Hepatocyte (in vitro differentiated cells): ENCODE measurements at places on chromosomes 3 and 15. TPM values are rescaled to one million over a fixed set of nuclear protein-coding genes. Genes with fewer than 3 reads are reported as not detected.

DNA sequence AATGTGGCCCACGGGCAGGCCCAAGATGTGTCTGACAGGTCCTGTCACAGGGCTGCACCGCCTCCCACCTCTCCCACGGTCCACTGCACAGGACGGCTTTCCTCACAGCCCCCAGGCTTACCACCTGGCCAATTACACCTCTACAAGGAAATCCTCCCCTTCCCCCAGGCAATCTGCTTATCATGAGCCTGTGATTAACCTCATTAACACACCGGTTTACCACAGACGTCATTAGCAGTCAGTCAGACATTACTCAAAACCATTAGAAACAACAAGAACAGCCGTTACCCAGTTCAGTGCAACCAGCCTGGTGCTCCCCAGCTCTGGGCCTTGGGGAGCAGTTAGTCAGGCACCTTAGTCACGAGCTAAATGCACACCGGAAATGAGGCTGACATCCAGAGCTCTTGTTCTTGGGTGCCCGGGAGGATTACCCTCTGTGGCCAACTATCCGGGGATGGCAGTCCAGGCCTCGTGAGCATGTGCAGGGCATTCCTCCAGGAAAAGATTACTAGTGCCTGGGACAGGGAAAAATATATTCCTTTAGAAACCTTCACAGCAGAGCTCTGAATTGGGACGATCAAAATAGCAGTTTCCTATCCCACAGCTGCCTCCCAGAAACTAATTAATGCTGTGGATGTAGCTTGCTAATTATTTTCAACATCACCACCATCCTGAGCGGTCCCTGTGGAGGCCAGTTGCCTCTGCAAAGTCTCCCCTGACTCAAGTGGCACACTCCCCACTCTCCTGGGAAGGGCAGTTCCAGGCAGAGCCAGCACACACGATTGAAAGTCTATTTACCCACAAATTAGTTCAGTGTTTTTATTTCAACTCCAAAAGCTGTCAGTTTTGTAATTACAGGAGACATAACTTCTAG, 117.4 kb upstream of the ZBED2 start:
- no peaks in the 10 kb centered on the region for H3K27me3 ChIP-seq
- no peak overlapping the region for H3K4me3 ChIP-seq
- no peaks in the 10 kb centered on the region for H3K36me3 ChIP-seq
- no peak overlapping the region for H3K27ac ChIP-seq

GRCh38 chr3:71208211-71209095, 375.1 kb downstream of the FOXP1 start:
- H3K4me3 ChIP-seq: no peak overlapping the region
- peak overlapping the region; percentile 87 for H3K27ac ChIP-seq
- H3K4me1 ChIP-seq: peaks cover 51% of the 10 kb centered on the region
- no peaks in the 10 kb centered on the region for H3K27me3 ChIP-seq
- H3K36me3 ChIP-seq: no peaks in the 10 kb centered on the region

DNA sequence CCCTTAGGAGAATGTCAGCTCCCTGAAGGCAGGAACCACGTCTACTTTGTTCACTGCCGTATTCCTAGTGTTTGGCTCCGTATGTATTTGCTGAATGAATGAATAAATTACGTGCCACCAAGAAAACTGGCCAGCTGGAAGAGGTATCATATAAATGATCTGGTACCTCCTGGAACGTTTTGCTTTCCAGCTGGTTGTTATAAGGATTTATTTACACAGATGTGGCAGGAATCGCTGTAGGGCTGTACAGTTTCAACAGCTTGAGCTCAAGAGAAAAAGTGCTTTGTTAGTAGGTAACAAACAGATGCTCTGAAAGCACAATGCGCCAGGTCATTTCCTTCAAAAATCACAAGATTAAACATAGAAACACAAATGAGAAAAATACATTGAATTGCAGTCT, 108.8 kb upstream of the ATP2B2 start:
- H3K4me3 ChIP-seq: no peak overlapping the region
- H3K27ac ChIP-seq: no peak overlapping the region
- H3K4me1 ChIP-seq: no peaks in the 10 kb centered on the region
- H3K36me3 ChIP-seq: no peaks in the 10 kb centered on the region
- peaks cover 16% of the 10 kb centered on the region for H3K27me3 ChIP-seq

DNA sequence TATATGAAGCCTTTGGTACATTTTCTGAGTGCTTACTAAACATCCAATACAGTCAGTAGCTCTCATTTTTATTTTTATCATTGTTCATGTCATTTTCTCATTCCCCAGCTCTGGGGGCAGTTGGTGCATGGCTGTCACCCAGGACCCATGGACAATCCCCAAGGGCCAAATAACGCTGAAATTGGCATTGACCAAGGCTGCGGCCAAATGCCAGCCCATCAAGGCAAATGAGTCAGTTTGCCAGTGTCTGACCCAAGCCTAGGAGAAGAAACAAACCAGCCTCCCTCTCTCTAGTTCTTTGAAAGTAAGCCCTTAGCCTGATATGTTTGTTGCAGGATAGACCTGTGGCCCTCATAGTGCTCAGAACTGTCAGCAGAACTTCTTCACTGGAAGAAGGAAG, 219.2 kb downstream of the THSD4 start:
- H3K36me3 ChIP-seq: no peaks in the 10 kb centered on the region
- H3K27ac ChIP-seq: no peak overlapping the region
- H3K4me1 ChIP-seq: peaks cover 8% of the 10 kb centered on the region
- H3K27me3 ChIP-seq: no peaks in the 10 kb centered on the region
- DNase-seq: no peak
- no peak overlapping the region for H3K4me3 ChIP-seq

GRCh38 chr15:40637221-40637745, 43.2 kb downstream of the KNL1 start:
- no peaks in the 10 kb centered on the region for H3K4me1 ChIP-seq
- no peak overlapping the region for H3K27ac ChIP-seq
- no peak for DNase-seq
- no peak overlapping the region for H3K4me3 ChIP-seq

DNA sequence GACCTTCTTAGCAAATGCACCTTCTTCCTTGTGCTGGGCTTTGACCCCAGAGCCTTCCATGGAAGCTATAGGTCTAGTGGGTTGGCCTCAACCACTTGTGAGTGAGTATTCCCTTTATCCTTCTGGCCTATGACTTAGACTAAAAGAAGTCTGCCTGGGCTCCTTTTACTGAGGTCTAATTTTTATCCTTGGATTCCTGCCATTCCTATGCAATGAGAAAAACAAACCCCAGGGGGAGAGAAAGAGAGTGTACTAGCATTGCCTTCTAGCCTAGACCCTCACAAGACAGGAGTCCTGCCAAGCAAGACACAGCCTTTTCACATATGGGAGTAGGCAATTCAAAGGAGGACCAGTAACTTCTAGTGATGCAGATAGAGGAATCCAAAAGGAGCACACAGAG, 155.4 kb downstream of the PPM1L start:
- no peak overlapping the region for H3K4me3 ChIP-seq
- H3K4me1 ChIP-seq: no peaks in the 10 kb centered on the region
- H3K36me3 ChIP-seq: no peaks in the 10 kb centered on the region
- no peak overlapping the region for H3K27ac ChIP-seq

GRCh38 chr3:61138401-61138800, 112.9 kb downstream of the FHIT start:
- H3K4me3 ChIP-seq: no peak overlapping the region
- no peaks in the 10 kb centered on the region for H3K36me3 ChIP-seq
- no peaks in the 10 kb centered on the region for H3K4me1 ChIP-seq
- DNase-seq: no peak

- no peaks in the 10 kb centered on the region for H3K36me3 ChIP-seq
- peaks cover 33% of the 10 kb centered on the region for H3K4me1 ChIP-seq
- H3K27ac ChIP-seq: peak overlapping the region; percentile 94
- H3K4me3 ChIP-seq: no peak overlapping the region
Measured at GRCh38 chr3:8441969-8442559, 59.6 kb upstream of the LMCD1 start.

- H3K4me1 ChIP-seq: peaks cover 12% of the 10 kb centered on the region
- no peak overlapping the region for H3K4me3 ChIP-seq
- no peaks in the 10 kb centered on the region for H3K36me3 ChIP-seq
- DNase-seq: peak; percentile 17
Measured at GRCh38 chr3:140292684-140293083, 357.7 kb downstream of the CLSTN2 start.

DNA sequence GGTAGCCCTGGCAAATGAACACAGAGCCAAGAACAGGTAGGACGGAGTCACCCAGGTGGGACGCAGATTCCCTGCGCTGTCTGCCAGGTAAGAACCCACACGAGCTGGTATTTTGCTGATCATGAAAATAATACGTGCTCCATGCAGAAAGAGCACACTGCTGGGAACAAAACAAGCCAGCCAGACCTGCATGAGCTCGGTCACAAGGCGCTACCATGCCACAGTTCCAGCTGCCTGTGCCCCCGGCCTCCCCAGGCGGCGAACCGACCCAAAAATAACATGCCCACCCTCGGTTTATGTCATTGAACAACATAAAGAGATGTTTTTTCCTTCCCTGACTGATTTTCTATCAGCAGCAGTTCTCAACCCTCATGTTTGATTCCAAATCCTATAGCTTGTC, 25.8 kb downstream of the CYFIP1 start:
- H3K27ac ChIP-seq: no peak overlapping the region
- H3K4me3 ChIP-seq: no peak overlapping the region
- no peaks in the 10 kb centered on the region for H3K27me3 ChIP-seq
- H3K36me3 ChIP-seq: no peaks in the 10 kb centered on the region
- H3K4me1 ChIP-seq: no peaks in the 10 kb centered on the region

- H3K4me1 ChIP-seq: no peaks in the 10 kb centered on the region
- H3K4me3 ChIP-seq: no peak overlapping the region
- no peaks in the 10 kb centered on the region for H3K27me3 ChIP-seq
- no peaks in the 10 kb centered on the region for H3K36me3 ChIP-seq
- no peak overlapping the region for H3K27ac ChIP-seq
Measured at GRCh38 chr15:97745481-97746071, 214.9 kb upstream of the ARRDC4 start.

GRCh38 chr3:60841355-60841754, 409.9 kb downstream of the FHIT start:
- peak; percentile 8 for DNase-seq
- H3K27ac ChIP-seq: no peak overlapping the region
- no peaks in the 10 kb centered on the region for H3K27me3 ChIP-seq
- no peaks in the 10 kb centered on the region for H3K4me1 ChIP-seq
- no peaks in the 10 kb centered on the region for H3K36me3 ChIP-seq

DNA sequence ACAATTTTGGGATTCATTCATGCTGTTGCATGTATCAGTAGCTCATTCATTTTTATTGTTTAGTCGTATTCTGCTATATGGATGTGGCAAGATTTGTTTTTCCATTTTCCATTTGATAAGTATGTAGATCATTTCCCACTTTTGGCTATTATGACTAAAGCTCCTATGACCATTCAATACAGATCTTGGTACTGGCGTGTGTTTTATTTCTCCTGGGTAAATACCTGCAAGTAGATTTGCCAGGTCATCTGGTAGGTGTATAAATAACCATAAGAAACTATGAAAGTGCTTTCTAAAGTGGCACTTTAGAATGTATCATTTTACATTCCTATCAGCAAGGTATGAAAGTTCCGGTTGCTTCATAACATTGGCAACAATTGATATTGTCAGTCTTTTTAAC, 124.6 kb downstream of the TNIK start:
- no peak overlapping the region for H3K4me3 ChIP-seq
- H3K27ac ChIP-seq: peak overlapping the region; percentile 51
- no peaks in the 10 kb centered on the region for H3K27me3 ChIP-seq
- DNase-seq: no peak
- H3K4me1 ChIP-seq: peaks cover 6% of the 10 kb centered on the region

DNA sequence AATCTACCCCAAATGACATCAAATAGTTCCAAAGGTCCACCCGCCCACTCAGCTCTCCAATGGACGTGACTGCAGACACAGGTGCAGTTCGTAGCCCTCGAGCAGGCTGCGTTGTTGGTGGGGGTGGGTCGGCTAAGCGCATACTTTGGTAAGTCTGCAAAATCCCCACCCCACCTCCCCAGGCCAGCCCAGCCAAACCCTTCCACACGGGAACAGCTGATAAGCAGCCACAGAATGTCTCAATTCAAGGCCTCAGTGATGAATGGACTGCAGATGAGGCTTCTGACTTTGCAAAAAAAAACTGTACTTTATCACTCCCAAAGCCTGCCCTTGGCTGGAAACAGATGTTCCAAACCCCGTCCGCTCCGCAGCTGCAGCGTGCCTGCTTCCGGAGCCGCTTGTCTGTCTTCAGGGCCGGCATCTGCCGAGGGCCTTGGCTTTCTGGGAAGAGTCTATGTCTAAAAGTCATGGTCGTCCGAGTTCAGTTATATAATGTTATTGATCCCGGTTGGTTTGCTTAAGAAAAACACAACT, 38.2 kb downstream of the PCSK6 start:
- H3K27ac ChIP-seq: peak overlapping the region; percentile 58
- H3K27me3 ChIP-seq: no peaks in the 10 kb centered on the region
- H3K4me3 ChIP-seq: no peak overlapping the region
- no peaks in the 10 kb centered on the region for H3K36me3 ChIP-seq
- DNase-seq: peak; percentile 64

GRCh38 chr3:153399636-153400035, 237.6 kb downstream of the RAP2B start:
- H3K36me3 ChIP-seq: no peaks in the 10 kb centered on the region
- H3K27ac ChIP-seq: no peak overlapping the region
- DNase-seq: no peak
- H3K27me3 ChIP-seq: no peaks in the 10 kb centered on the region
- H3K4me1 ChIP-seq: no peaks in the 10 kb centered on the region

- no peaks in the 10 kb centered on the region for H3K36me3 ChIP-seq
- peaks cover 13% of the 10 kb centered on the region for H3K4me1 ChIP-seq
- no peak for DNase-seq
- H3K27me3 ChIP-seq: no peaks in the 10 kb centered on the region
Measured at GRCh38 chr3:62101488-62101887, 271.9 kb downstream of the FEZF2 start.

DNA sequence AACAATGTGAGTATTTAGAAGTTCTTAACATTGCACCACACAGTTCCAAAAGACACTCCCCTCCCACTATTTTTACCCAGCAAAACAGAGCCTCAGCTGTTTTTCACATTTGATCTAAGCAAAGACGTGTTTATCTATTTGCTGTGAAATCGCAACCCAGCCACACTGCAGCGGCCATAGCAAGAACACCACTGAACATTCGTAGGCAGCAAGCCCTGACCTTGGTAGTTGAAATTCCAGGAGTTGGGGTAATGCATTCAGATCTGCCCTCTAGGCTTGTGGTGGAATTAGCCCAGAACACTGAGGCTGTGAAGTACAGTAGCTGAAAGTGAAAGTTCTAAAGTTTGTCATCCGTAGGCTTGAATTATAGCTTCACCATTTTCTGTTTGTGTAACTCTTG, 17.1 kb upstream of the SLC24A5 start:
- H3K4me3 ChIP-seq: no peak overlapping the region
- DNase-seq: no peak
- no peak overlapping the region for H3K27ac ChIP-seq

Gene RARRES1
- polyA plus RNA-seq: 36.9 and 40.7 TPM in 2 replicates

Gene NPAP1
- 0.77 and 1.1 TPM in 2 replicates for polyA plus RNA-seq

Gene IL17RD
- 1.7 and 2.0 TPM in 2 replicates for polyA plus RNA-seq

Gene GABRR3
- not detected in 2 replicates for polyA plus RNA-seq

Gene GPR27
- 2.2 and 2.9 TPM in 2 replicates for polyA plus RNA-seq

Gene PRR20G
- not detected in 2 replicates for polyA plus RNA-seq

Gene EPHB3
- 21.2 and 22.0 TPM in 2 replicates for polyA plus RNA-seq

Gene NOX5
- not detected in 2 replicates for polyA plus RNA-seq

Gene PLCL2
- polyA plus RNA-seq: 3.2 and 4.9 TPM in 2 replicates

Gene ARIH2
- polyA plus RNA-seq: 41.7 and 45.3 TPM in 2 replicates

Gene HRG
- 2.1 and 5.7 TPM in 2 replicates for polyA plus RNA-seq
